Activated naive CD4-positive, alpha-beta T cell treated with anti-CD3 and anti-CD28 coated beads, Interleukin-2, amount 50 U/mL, for 72 hours (primary cell): ENCODE measurements at places on chromosomes 5 and 9. TPM values are rescaled to one million over a fixed set of nuclear protein-coding genes. Genes with fewer than 3 reads are reported as not detected.

GRCh38 chr9:87816036-87816435 lies 66.6 kb upstream of the SPATA31E1 start:
- DNase-seq: no peak

- no peak for DNase-seq
These were observed 6.5 kb upstream of the TBC1D9B start for GRCh38 chr5:179914032-179914755.

GRCh38 chr5:11985993-11986392 lies 81.7 kb upstream of the CTNND2 start:
- DNase-seq: no peak

DNA sequence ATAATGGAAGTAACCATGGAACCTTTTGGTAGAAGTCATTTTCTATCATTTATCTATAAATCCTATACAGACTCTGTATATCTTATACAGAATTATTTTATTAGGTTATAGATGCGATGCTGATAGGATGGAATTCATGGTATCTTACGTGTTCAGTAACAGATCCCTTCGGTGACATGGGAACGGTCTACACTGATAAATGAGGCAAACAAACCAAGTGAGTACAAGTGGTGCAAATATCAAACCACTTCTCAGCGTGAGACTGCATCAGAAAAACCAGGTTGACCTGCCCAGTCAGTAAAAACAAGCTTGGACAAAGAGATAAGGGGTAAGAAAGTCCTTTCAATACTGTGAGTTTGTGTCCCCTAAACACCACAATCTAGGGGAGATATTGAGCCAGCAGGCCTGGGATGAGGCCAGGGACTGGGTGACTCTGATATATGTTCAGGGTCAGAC lies 215.5 kb downstream of the GAPVD1 start:
- no peak for DNase-seq

DNA sequence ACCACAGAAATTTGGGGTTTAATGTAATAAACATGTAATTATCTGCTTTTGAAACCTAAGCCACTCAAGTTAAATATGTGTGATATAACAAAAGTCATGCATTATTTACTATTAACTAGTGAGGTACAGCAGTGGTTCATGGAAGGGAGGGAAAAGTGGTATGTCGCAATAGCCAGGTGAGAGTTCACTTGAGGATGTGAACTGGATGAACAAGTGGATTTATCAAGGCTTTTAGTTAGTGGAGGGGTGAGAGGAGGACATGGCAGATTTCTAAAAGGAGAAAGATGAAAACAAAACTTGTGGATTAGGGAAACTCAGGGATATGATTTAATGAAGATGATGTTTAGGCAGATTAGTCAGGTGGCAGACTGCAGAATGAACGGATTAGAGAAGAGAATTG lies 141.3 kb upstream of the NFIB start:
- no peak for DNase-seq

GRCh38 chr5:22598796-22599195 lies 254.3 kb downstream of the CDH12 start:
- DNase-seq: no peak

- no peak for DNase-seq
These were observed 217.8 kb upstream of the EFNA5 start for GRCh38 chr5:107888541-107888940.

DNA sequence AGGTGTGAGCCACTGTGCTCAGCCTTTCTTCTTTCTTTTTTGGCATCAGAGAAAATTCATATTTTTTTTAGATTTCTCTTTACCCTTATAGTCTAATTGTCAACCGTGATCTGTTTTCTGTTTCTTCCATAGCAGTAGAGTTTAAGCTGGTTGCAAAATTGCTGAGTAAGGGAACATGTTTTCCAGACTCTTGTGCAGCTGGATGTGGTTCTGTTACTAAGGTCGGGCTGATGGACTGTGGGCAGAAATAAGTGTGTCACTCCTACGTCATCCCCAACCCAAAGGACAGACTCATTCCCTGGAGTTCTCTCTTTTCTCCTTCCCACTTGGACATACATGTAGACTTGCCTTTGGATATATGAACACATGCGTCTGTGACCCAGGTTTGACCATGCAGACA lies 64.1 kb upstream of the GOLM1 start:
- no peak for DNase-seq

DNA sequence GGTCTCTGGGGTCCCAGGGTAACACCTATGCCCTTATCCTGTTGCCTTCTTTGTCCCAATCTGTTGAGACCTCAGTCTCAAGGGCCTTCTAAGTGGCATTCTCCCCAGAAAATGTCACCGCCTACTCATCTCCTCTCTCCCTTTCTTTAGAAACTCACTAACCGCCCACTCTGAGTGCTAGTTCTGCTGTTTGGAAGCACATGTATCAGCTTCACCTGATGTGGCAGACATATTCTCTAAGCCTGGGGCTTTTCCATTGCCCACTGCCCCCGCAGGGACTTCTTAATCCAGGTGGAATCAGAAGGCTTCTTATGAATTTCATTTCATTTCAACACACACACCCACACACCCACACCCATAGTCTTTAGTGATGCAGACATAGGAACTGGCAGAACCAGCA lies 165.1 kb downstream of the ASTN2 start:
- DNase-seq: no peak

GRCh38 chr5:5726401-5726800 lies 303.9 kb downstream of the ICE1 start:
- DNase-seq: no peak

DNA sequence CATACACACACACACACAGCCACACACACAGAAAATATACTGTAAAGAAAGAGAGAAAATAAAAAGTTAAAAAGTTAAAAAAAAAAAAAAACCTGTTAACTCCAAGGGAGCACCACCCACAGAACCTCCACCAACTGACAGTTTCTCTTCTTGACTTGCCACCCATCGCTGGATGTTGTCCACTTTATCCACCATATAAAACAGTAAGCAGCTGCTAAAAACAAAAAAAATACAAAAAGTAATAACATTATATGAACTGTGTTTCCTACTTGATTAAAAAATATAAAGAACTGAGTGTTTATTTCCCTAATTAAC lies 1.2 kb downstream of the PURA start:
- DNase-seq: no peak

- DNase-seq: no peak
These were observed 660.8 kb downstream of the TLE1 start for GRCh38 chr9:81028504-81028903.

- no peak for DNase-seq
These were observed 73.8 kb downstream of the MAPKAP1 start for GRCh38 chr9:125633116-125633745.

GRCh38 chr5:148882332-148882731 lies 55.9 kb downstream of the ADRB2 start:
- no peak for DNase-seq

GRCh38 chr5:133467335-133467779 lies 145.0 kb downstream of the FSTL4 start:
- DNase-seq: no peak

- no peak for DNase-seq
These were observed 1.4 kb downstream of the MEF2C start for GRCh38 chr5:88881571-88881971.

- no peak for DNase-seq
These were observed 209.5 kb downstream of the YTHDC2 start for GRCh38 chr5:113723021-113723420.

- no peak for DNase-seq
These were observed 321.7 kb downstream of the NDUFS4 start for GRCh38 chr5:53882006-53882675.

Gene IL17B
- not detected for total RNA-seq

Gene STING1
- 254 TPM for total RNA-seq

Gene ADAMTS19
- not detected for total RNA-seq

Gene IL31RA
- not detected for total RNA-seq

Gene GPX3
- total RNA-seq: not detected

Gene PTPN3
- 0.80 TPM for total RNA-seq

Gene CD72
- 16.7 TPM for total RNA-seq
